COLO829 (cell line): ENCODE measurements at places on chromosomes 7 and 10.

DNA sequence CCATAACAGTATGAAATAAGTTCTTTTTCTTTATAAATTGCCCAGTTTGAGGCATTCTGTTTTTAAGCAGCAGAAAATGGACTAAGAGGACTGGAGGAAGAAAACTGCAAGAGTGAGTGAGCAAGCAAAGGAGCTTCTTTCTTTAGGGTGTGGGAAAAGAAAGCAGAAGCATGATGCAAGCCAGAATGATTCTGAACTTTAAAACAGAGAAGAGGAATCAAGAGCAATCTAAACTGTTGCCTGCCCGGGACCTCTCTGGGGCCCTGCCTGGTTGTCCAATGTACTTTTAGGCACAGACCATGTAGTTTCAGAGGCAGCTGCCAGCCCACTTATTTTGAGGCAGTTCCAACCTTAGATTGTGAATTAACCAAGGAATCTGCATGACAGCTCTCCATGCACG is 186.3 kb downstream of the PLPP4 start:
- DNase-seq = no peak

- no peak for DNase-seq
Measured at GRCh38 chr10:124240839-124241291, 147.5 kb upstream of the CHST15 start.

DNA sequence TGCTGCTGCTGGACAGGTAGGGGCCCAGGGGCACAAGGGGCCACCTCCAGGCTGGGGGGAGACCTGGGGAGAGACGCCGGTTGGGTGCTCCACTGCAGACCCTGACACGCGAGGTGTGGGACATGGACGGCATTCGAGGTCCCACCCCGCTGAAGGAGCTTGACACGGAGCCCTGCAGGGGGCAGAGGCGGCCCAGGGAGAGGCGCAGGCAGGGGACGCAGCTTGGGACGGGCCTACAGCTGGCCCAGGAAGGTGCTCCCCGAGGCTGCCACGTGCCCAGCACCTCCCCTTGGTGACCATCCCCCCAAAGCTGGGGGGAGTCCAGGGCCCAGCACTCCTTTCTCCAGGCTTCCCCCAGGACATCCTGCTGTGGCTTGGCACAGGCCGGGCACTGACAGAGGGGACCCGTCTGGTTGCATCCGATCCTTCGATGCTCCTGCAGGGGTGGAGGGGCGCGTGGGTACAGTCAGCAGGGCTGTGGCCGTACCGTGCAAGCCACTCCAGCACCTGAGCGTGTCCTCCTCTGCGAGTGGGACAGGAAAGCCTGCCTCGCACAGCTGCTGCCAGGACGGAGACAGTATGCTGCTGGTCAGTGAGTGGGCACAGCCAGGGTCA is 174.4 kb downstream of the ELFN1 start:
- no peak for DNase-seq

DNA sequence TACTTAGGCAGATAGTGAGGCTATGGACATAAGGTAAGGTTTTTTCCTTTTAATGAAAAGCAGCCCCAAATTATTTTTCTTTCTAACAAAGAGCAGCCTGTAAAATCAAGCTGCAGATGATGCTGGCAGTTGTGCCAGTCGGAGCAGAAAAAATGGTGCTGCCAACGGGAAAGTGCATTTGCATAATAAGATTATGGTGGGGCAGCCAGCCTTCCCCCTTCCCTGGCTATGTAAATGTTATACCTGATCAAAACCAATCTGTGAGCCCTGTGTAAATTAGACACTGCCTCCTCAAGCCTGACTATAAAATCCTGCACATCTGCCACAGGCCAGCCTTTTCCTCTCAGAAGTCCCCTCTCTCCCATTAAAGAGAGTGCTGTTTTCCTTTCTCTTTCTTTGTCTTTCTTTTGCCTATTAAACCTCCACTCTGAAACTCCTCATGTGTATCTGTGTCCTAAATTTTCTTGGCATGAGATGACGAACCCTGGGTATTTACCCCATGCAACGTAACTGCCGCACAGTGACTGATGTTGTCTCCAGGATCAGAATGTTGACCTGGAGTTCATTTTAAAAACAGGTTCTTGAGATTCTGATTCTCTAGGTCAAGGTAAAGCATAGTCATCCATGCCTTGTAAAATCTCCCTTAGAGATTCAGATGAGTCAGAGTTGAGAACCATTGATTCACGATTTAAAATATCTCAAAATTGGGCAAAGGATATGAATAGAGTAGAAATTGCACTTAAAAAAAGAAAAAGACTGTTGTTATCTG is 167.3 kb upstream of the C1GALT1 start:
- no peak for DNase-seq
